ENCODE measurements at places on chromosomes 11 and 22.

- no peak for DNase-seq
These were observed 108.7 kb upstream of the AKIP1 start for GRCh38 chr11:8802251-8802650.

- DNase-seq = no peak
These were observed 70.1 kb upstream of the MYOD1 start for GRCh38 chr11:17649261-17649660.

GRCh38 chr11:18987454-18988231 is 48.4 kb upstream of the MRGPRX1 start:
- DNase-seq = no peak

DNA sequence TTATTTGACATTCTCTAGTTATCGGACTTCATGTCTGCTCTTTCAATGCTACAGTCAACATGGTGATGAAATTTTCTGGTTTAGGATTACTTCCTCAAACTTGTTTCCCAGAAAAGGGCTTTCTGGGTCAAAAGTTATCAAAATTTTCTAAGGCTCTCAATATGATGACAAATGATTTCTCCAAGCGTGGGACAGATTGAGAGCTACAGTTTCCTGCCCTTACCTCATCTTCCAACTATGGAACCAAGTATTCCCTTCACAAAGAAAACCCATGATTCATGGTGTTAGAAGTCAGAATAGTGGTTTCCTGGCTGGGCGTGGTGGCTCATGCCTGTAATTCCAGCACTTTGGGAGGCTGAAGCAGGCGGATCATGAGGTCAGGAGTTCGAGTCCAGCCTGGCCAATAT is 17.8 kb downstream of the MYO18B start:
- peak; percentile 94 for DNase-seq

GRCh38 chr11:48024635-48025071 is 44.3 kb downstream of the PTPRJ start:
- no peak for DNase-seq

- no peak for DNase-seq
These were observed 634.1 kb downstream of the TBC1D22A start for GRCh38 chr22:47396515-47396914.

GRCh38 chr11:44833877-44834452 is 107.2 kb downstream of the TSPAN18 start:
- DNase-seq = no peak

DNA sequence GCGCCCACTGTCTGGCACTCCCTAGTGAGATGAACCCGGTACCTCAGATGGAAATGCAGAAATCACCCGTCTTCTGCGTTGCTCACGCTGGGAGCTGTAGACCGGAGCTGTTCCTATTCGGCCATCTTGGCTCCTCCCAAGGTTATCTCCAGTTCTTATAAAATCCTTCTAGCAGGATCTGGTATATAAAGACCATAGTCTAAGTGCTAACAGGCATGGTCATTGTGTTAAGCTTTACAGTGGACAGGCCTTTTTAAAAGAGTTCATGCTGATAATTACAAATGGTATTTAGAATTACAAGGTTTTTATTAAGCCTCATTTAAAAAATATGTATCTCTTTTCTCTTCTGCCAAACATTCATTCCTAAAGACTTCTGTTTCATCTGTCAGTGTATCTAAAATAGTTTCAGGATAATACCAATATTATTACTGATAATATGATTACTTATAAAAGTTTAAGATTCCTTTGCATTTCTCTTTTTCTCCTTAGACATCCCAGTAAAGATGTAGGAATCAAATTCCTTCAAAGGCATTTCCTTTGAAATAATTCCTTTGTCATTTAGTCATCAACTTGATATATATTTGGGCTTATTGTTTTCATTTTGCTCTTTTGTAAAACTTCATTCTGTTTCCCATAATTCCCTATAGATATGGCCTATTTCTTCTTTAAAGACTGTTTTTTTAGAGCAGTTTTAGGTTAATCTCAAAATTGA is 20.7 kb downstream of the DDX10 start:
- peak; percentile 68 for DNase-seq

DNA sequence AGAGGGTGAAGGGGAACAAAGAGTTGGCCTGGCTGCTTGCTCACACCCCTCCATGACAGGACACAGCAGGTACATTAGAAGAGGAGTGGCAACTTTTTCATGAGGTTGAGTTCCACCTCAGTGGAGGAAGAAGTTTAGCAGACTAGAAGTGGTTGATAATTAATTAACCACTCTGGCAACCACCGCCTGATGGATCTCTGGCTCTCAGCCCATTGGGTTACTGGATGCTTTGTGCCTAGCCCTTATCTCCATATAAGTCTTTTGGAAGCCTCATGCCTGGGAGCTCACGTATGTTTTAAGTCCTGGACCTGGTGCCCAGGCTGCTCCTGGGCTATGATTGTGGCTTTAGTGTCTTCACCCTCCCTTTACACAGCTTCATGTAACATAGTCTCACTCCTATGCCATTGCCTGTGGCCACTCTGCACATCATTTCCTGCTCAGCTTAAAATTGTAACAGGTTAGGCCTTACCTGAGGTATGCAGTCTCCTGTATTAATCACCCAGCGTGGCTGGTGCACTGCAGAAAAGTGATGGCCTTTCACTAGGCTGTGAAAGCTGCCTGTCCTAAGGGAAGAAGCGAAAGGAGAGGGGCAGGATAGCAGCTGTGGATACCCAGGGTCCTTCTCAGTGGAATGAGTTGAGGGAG is 72.7 kb upstream of the CRTAM start:
- DNase-seq = no peak

GRCh38 chr11:131833366-131833765 is 463.0 kb downstream of the NTM start:
- no peak for DNase-seq

DNA sequence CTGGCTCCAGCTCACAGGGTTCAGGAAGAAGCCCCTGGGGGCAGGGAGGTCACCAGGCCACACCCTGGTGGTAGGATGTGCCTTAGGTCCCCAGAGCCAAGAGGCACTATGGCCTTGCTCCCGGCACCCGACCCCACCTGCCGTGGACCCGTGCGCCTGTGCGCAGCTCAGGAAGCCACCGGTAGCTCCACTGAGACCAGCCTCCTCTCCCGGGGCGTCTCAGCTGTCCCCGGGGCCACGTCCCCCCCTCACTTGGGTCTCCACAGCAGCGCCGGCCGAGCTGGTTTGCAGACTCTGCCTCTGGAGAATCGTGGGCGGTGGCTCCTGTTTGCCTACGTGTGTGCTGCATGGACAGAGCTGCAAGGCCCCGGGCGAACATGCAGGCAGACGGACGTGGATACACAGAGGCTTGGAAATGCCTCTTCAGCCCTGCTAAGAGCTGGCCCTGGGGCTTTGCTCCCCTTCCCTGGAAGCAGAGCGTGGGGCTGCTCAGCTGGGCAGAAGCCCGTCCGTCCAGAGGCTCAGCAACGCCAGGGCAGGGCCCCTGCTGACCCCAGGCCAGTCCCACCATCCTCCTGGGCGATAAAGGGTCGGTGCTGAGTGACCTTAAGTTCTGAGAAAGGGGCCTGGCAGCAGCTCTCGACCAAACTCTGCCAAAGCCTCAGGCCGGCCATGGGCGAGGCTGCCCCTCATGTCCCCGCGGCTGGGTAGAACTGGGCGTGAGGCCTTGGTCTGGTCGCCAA is 15.3 kb upstream of the MUC5B start:
- DNase-seq = no peak

- DNase-seq = no peak
These were observed 95.3 kb upstream of the RAG2 start for GRCh38 chr11:36693139-36693843.

DNA sequence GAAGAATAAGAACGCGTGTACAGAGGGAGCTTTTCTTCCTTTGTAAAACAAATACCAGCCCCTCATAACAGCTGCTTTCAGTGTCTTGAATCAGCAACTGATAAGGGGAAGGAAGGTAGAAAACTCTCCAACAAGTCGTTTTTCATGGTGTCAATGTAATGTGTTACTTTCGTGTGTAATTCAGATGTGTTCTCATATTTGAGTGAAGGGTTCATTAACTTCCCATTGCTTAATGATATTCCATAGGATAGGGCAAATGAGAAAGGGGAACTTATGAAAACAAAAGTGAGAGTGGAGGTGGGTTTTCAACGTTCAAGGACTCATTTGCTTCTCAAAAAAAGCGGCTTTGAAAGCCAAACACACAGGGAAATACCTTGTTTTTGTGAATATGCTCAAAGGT is 452.1 kb downstream of the NTM start:
- no peak for DNase-seq

GRCh38 chr11:131370090-131370751 is at the start of gene NTM:
Gene NTM, plus strand, starts transcription at chr11:131370615.
- peak; percentile 53 for DNase-seq

- DNase-seq = peak; percentile 95
These were observed 121.5 kb downstream of the CCDC34 start for GRCh38 chr11:27241311-27242122.

DNA sequence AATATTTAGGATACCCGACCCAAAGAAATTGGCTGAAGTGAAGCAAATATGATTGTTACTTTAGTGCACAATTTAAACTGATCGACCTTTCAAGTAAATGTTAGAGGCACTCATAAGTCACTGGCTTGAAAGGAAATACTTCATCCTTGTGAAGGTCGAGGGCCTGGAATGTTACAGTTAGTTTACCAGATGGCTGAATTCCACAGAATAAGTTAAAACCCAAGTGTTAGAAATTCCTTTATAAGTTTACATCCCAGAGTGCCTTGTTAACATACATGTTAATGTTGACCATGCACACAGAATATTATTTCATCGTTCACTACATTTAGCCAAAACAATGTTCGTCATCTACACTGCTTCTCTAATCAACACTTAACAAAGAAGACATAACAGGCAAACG is 235.5 kb upstream of the ANO3 start:
- no peak for DNase-seq

DNA sequence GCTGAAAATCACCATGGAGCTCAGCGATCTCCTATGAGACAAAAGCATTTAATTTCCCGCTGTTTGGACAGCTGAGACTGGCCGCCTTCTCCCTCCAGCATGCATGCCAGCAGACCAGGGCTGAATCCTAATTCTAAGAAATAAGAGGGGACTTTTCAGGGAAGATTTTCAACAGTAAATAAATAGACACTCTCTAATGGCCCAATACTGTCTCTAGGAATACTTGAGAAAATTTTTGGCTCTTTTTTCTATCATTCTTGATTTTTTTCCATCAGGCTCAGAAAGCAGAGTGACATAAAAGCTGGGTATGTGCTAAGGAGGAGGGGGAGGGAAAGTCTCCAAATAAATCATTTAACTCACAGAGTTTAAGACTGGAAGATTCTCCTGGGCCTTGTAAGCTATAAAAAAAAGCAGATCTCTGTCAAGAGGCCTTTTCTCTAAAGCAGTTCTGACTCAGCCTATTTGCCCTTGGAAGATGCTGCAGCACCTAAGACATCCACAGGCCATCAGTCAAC is 17.6 kb upstream of the SPON1 start:
- DNase-seq = no peak

- no peak for DNase-seq
These were observed 25.1 kb upstream of the ALDH3B2 start for GRCh38 chr11:67699521-67699920.

DNA sequence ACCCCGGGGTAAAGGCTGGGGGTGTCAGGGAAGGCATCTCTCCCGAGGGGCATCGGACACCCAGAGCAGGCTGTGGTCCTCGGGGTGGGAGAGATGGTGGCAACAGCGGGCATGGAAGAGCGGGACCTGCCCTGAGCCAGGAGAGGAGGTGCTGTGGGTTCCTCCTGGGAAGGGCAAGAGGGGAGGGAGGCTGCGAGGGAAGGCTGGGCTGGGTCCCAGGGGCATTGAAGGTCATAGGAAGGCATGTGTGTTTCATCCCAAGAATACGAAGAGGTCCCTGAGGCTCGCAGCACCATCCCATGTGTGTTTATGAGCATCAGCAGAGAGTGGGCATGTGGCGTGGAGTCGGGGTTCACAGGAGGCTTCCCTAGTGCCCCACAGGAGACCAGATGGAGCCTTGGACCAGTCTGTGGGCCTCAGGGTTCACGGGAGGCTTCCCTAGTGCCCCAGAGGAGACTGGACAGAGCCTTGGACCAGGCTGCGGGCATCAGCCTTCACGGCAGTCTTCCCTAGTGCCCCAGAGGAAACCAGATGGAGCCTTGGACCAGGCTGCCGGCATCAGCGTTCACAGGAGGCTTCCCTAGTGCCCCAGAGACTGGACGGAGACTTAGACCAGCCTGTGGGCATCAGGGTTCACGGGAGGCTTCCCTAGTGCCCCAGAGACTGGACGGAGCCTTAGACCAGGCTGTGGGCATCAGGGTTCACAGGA is 420.6 kb downstream of the BRD1 start:
- DNase-seq = no peak

- DNase-seq = peak; percentile 35
These were observed at the start of gene SHISA8 for GRCh38 chr22:41915035-41915785. Gene SHISA8, minus strand, starts transcription at chr22:41915074. Its CDS starts 407 bp downstream, at chr22:41914667.

DNA sequence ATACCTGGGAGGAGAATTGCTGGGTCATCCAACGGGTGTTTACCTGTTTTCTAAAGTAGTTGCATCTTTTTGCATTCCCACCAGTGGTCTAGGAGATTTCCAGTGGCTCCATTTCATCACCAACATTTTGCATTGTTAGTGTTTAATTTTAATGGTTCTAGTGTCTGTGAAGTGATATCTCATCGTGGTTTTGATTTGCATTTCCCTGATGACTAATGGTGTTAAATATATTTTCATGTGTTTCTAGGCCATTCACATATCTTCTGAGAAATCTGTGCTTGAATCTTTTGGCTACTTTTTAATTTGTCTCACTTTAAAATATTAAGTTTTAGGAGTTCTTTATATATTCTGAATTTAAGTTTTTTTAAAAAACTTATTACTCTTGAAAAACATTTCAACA is 439.6 kb downstream of the TMEM135 start:
- DNase-seq = peak; percentile 4

DNA sequence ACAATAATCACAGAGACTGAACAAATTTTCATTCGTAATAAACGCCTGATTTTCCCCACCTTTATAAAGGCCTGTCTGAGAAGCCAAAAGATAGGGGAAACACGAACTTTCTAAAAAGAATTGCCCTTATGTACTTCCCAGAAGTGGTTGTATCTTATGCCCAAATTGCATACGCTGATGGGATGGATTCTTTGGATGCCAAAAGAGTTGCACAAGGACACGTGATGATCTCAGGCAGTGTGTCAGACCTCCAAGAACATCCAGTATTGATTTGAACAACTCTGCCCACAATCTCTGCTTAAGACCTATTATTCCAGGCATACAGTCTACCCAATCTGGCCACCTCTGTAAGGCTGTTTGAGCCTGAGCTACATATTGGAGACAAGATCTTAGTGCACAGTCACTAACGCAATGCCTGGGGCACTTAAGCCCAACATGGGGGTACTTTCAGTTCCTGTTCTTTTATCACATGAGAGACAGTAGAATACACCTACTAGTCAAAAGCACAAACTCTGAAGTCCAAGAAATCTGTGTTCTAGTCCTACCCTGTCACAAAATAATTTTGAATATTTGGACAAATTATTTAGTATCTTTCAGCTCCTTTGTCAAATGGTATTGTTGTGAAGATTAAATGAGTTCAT is 38.9 kb downstream of the OR10A6 start:
- peak; percentile 84 for DNase-seq

- DNase-seq = peak; percentile 88
These were observed 1.9 kb upstream of the PEX26 start for GRCh38 chr22:18075720-18076497.

All from fibroblast of skin of scalp (primary cell).